GM13976 (cell line): ENCODE measurements at places on chromosomes 7 and 10.

DNA sequence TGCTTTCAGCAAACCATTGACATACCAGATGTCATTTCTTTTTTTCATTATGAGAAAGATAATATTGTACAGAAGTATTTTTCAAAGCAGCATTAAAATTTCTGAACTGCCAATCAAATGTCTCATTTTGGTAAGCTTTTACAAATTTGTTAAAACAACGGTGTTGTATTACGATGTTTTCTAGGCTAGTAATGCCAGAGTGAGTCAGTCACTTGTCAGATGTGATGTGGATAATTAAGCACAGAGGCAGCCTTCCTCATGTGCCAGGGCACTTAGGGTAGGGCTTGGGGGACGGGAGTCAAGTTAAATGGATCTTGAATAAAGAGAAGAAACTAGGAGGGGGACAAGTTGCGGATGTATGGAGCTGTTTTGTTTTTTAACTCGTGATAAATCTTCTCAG lies 10.1 kb downstream of the PSTK start:
- no peak for DNase-seq

DNA sequence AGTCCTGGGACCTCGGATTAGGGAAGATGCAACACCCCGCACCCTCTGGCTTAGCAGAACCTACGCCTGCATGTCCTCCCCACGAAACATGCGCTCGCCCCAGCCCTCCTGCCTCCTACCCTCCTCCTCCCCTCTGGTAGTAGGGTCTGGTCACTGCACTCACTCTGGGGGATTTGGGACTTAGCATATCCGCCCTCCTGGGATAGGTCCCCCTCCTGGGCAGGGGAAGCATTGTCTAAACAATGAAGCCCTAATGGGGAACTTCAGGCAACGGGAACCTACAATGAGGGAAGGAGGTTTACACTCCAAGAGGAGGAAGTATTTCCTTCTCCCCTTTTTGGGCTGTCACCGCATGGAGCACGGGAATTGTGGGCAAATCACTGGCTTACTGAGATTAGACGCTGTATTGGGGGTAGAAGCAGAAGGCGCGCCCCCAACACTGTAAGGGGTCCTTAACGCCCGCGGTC lies 892 bp downstream of the CRHR2 start:
- DNase-seq = no peak

GRCh38 chr7:151298765-151299164 lies 42.8 kb upstream of the NUB1 start:
- DNase-seq = no peak

DNA sequence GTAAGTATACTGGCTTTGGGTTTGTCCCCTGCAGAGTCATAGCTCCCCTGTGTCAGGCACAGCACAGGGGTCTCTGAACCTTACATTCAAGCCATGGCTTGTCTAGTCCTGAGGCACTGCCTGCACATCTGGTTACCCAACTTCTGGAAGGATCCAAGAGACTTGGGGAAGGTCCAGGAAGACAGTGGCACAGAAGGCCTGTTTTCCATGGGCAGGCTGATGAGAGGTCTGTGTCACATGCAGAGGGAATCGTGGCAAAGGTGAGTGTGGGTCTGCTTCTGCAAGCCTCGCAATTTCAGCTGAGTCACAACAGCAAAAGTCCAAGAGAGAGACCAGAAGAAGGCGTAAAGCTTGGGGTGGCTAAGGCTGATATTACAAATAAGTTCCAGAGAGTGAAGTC lies 28.4 kb upstream of the BMPR1A start:
- DNase-seq = no peak

DNA sequence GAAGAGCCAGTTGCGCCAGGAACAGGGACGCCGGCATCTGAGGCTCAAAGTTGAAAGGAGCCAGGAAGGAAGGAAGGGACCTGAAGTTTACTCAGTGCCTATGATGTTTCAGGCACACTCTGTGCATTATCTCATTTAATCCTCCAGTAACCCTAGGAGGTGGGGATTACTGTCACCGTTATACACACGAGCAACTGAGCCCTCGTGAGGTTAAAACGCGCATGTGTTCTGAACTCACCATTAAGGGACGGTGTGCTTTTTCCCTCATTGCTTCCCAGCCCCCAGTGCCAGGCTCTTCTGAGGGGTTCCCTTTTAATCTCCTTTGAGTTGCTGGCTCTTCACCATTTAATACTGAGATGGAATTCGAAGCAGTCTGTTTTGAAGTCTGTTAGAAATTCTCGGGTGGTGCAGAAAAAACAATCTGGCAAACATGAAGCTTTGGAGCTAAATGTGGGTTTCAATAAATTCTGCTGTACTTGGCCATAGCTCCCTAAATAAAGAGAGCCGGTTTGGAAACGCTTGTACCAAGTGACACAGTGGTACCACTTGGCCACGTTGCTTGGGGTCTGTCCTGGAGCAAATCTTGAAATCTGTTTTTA lies 102.2 kb downstream of the TAX1BP1 start:
- DNase-seq = no peak

- DNase-seq = no peak
Measured at GRCh38 chr10:29316308-29317026, 27.6 kb downstream of the LYZL1 start.

DNA sequence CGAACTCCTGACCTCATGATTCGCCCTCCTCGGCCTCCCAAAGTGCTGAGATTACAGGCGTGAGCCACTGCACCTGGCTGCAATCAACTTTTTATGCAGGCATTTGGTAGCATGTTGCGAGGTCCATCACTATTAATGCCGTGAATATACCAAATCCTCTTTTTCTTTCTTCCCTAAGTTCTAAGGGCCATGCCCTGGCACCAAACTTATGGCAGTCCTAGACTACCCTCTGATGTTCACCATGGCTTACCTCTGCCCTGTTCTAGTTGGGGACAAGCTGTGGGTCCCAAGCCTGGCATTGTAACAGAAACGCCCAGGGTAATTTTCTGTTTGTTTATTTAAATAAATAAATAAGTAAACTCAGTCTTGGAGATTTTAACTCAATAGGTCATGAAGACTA lies 13.3 kb downstream of the PRSS2 start:
- DNase-seq = no peak
